ENCODE measurements at places on chromosomes 13 and 19.

DNA sequence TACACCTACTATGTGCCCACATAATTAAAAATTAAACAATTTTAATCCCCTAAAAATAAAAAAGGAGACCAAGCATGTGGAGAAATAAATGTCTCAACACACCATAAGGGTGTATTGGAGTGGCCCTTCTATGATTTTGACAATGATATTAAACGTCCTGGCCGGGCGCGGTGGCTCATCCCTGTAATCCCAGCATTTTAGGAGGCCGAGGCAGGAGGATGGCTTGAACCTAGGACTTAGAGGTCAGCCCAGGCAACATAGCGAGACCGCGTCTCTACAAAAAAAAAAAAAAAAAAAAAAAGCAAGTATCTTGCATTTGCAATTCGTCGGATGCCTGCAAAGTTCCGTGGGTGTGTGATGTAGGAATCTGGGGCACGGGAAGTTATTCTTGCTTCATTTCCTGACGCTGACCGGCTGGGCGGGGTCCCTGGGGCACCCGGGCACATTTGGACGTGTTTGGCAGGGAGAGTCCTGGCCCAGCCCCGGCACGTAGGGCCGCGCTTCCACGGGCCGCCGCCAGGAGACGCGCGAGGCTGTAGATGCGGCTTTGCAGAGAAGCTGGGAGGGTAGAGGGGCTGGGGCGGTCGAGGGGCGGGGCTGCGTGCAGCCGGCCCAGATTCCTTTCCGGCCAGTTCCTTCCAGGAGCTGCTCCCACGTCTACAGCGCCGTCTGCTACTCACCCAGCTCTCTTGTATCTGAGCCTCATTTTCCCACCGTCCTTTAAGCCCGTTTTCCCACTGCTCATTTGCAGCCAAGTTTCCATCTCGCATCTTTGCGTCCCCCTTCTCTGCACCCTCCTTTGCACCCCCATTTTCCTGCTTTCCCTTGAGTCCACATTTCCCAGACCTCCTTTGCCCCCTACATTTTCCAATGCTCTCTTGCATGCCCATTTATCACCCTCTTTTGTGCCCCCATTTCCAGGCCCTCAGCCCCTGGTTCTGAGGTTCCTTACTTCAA, 2.2 kb upstream of the TSPAN16 start:
- no peak for DNase-seq

DNA sequence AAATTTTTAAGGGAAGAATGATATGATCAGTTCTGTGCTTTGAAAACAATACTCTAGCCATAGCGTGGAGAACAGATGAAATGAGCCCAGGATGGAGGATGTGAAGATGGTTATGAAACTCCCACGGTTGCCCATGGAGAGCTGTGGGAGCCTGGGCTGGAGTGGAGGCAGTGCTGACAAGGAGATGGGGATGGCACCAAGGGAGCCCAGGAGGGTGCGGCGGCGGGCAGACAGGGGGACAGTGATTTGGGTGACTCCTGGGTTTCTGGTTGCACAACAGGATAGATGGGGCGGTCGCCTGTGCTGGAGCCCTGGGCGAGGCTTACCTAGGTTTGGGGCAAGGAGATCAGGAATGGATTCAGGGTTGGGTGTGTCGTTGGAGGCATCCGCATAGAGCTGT, 15.9 kb downstream of the ARHGEF7 start:
- no peak for DNase-seq

DNA sequence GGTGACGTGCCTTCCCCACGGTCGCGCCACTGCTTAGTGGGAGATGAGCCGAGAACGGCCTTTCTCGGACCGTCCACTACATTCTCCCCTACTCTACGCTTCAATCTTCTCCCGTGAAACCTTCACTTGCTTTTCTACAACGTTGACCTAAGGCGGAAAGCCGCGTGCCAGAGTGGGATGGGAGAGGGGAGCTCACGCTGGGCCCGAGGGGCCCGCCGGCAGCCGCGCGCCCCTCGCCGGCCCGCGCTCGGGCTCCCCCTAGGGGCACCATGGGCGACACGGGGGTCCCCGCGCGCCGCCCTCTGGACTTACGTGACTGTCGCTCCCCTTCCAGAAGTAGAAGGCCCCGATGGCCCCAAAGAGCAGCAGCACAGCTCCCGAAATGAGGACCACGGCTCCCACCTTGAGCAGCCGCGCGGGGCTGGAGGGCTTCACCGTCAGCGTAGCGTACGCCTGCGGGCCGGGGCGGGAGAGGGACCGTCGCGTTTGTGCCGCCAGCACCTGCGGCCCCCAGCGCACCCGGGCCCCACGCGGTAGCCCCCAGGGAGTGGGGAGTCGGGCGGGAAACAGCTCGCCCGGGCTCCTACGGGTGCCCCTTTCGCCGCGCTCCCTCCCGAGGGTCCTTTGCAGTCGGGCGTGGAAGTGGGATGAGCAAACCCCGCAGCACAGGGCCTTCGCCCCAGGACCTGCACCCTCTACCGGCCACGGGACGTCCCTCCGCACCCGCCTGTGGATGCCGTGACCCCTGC, 727 bp downstream of the CNMD start:
- DNase-seq = no peak

DNA sequence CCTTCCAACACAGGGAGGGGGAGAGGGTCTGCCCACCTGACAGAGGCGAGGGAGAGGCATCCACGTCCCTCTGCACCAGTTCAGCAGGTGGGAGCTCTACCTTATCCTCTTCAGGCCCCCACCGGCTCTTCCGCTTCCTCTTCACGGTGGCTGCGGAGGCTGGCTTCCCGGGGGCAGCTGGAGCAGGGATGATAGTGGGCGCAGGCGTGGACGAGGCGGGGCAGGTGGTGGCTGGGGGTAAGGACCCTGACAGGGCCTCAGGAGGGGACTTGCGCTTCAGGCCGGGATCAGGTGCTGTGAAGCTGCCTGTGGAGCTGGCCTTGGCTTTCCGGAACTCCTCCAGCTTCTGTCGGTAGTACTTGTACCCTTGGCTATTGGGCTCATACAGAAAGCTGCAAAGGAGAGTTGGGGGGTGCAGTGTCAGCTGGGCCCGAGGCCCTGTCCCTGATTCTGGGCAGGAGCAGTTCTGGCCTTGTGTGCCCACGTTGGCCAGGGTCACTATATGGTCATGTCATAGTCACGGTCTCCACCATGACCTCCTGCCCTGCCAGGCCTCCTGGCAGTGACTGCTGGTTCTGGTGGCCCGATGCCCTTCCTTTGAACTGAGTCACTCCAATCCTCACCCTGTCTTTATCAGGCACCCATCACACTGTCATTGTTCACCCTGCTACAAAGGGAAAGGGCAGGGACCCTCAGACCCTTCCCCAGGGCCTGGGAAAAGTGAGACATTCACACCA, 23.2 kb downstream of the SUGP1 start:
- DNase-seq = no peak

DNA sequence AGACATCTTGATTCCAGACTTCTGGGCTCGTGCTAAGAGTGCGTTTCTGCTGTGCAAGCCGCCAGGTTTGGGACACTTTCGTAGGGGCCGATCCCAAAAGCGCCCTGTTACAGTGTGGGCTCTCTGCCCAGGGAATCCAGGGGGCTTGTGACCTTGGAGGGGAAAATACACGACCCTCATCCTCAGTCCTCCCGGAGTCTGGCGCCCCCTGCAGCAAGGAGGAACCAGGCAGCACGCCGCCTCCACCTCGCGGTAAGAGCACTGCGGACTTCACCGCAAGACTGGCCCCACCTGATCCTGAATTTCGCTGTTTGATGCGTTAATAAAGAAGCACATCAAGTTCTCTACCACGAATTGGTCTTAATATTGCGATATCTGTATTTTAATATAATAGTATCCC, 5.2 kb downstream of the POLRMT start:
- DNase-seq = no peak

DNA sequence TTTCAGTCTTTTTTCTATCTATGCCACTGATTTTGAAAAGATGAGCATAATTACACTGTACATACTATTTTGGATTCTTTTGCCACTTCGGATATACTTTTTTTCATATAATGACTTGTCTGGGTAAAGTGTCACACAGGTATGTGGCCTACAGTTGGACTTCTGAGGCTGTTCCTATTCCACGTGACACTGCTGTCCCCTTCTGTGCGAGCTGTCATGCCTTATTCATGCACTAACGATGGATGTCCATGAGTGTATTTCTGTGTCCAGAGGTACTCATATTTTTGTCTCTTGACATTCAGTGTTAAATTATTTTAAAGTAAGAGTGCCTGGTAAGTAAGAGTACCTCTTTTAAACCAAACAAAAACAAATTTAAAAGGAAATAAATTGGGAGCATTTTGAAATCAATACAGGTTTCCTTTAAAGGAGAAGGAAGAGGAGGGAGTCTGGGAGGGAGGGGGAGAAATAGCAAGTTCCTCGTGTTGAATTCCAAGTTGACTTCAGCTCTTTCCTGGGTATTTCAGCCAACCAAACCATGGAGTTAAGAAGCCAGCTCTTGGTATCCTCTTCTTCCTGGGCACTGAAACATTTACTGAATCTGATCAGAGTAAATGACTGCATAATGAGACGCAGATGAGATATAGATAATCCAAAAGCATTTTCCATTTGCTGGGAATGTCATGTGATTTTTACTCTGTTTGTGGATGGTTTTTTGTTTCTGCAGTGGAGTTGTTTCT, 61.3 kb downstream of the TNFRSF19 start:
- no peak for DNase-seq

GRCh38 chr13:39665763-39666162, 10.3 kb downstream of the COG6 start:
- no peak for DNase-seq

- DNase-seq = no peak
Observed at GRCh38 chr13:106471957-106472543, 63.4 kb downstream of the EFNB2 start.

- DNase-seq = no peak
Observed at GRCh38 chr13:24745861-24746617, 17.9 kb upstream of the RNF17 start.

DNA sequence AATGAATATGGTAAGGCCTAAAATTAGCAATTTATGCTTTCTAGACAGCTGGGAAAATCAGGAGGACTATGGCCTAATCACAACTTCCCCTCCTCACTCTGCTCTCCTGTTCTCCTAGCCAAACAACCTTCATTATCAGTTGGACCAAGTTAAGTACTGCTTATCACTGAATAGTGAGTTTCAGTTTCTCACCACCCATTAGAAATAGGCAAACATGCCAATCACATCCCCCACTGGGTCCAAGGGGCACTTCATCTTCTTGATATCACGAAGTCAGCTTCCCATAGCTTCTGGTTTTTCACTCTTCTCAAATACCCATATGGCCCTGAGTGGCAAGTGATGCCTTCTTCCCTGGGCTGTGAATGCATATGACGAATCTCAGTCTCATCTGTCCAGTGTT, 689.6 kb downstream of the SLITRK5 start:
- no peak for DNase-seq

DNA sequence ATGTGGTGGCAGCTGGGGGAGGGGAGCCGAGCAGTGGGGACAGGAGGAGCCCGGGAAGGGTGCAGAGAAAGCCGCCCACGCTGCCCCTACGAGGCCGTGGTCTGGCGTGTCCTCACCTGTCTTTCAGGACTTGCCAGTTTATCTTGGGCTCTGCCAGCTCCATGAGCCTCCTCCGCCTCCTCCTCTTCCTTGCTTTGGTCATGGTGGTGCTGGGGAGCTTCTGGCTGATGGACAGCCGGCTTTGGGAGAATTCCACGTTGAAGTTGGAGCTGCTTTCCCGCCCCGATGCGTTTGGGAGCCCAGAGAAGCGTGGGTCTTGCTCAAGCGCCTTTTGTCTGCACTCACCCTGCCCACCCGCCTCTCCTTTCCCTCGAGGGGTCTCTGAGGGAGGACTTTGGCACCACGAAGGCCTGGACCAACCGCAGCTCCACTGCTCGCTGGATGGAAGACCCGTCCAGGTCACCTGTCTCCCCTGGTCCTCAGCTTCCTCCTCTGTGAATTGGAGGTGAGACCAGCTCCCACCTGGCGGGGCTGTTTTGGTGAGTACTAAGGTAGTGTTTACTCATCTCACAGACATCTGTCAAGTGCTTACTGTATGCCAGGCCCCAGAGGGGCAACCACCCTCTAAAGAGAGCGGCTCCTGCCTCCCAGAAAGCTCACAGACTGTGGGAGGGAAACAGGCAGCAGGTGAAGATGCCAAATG, 29.7 kb upstream of the MIER2 start:
- no peak for DNase-seq

- DNase-seq = no peak
Observed at GRCh38 chr13:84651288-84651687, 769.0 kb upstream of the SLITRK1 start.

All from vagina (tissue), 2 donors.